Erythroblast (primary cell): ENCODE measurements at places on chromosomes 6 and 20.

DNA sequence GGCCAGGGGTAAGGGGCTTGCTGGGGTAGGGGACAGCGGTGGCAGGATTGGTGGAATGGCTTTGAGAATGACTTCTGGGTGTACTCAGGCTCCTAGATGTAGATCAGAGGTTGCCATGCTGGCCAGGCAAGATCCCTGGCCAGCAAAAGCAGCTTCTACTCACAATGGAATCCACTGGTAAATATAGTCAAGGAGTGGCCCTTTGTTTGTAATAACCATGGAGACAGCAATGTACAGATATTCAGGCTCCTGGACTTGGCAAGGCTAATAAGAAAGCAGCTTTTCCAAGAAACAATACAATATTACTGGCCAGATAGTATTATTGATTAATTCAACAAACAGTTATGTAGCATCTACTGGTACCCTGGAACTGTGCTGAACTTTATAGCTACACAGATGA is 37.9 kb downstream of the CDH26 start:
- DNase-seq, result no peak

GRCh38 chr20:25733903-25734302 is 37.2 kb upstream of the ZNF337 start:
- no peak for DNase-seq

GRCh38 chr6:150738092-150738629 is 127.3 kb upstream of the MTHFD1L start:
- no peak for DNase-seq

DNA sequence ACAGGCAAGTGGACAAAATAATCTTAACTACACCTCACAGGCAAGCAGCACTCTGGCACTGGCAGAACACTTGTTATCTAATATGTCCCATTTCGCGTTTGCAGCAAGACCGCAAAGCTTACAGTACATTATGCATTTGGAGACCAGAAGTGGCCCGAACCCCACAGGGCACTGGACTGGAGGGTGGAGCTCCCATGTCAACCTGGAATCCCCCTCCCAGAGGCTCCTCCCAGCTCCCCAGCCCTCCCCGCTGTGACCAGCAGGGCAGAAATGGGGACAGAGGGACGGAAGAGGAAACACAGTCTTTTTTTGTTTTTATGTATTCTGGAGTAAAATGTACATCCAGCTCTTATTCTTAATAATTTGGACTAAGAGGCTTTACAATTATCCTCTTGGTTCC is 263.7 kb downstream of the SMOC2 start:
- no peak for DNase-seq

DNA sequence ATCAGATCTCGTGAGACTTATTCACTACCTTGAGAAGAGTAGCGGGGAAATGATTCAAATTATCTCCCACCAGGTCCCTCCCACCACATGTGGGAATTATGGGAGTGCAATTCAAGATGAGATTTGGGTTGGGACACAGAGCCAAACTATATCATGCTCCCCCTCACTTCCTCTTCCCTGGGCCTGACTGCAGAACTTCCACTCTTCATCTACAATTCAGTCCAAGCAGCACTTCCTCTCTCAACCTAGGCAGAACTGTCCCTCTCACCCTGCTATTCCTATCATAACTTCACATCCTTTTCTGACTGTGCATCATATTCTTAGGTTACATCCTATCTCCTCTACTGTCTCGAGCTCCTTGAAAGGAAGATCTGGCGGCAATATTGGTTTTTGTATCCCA is 184.0 kb upstream of the HDDC2 start:
- DNase-seq, result no peak

GRCh38 chr6:166285233-166285632 is 23.0 kb downstream of the PRR18 start:
- no peak for DNase-seq

- no peak for DNase-seq
Observed at GRCh38 chr20:38132156-38132909, 32.7 kb downstream of the TGM2 start.

DNA sequence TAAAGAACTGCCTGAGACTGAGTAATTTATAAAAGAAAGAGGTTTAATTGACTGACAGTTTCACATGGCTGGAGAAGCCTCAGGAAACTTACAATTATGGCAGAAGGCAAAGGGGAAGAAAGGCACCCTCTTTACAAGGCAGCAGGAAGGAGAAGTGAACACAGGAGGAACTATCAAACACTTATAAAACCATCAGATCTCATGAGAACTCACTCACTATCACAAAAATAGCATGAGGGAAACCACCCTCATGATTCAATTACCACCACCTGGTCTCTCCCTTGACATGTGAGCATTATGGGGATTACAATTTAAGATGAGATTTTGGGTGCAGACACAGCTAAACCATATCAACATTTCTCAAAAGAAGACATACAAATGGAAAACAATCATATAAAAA is 266.3 kb downstream of the EPM2A start:
- DNase-seq, result no peak

DNA sequence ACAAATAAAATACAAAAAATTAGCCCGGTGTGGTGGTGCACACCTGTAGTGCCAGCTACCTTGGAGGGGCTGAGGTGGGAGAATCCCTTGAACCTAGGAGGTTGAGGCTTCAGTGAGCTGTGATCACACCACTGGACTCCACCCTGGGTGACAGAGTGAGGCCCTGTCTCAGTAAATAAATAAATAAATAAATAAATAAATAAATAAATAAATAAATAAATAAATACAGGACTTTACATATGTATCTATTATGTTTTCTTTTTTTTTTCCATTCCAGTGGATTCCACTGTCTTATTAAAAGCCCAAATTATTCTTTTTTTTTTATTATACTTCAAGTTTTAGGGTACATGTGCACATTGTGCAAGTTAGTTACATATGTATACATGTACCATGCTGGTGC is 41.1 kb upstream of the ENPP5 start:
- no peak for DNase-seq

DNA sequence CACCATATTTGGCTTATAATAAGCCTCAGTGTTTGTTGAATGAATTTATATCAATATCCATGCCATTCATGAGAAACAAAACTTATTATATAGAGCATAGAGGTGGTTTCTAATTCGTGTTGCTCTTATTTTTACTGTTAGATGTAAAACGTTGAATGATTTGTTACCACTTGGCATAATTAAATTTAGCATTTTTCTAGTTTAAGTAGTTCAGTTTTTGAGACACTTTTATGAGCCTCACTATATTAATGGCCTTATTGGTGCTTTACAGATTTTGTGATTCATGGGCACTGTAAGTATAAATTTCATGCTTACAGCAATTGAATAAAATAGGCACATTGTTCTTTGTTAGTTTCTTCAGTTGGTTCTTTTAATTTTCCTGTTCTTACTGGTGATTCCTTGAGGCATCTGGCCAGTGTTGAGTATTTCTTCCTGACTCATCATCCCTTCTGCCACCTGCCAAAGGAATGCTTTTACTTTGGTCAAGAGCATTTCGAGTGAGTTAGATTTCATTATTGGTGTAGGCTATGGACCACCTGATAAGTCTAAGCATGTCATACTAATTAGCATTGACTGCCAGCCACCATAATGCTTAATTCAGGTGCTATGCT is 34.8 kb downstream of the CDKAL1 start:
- no peak for DNase-seq

DNA sequence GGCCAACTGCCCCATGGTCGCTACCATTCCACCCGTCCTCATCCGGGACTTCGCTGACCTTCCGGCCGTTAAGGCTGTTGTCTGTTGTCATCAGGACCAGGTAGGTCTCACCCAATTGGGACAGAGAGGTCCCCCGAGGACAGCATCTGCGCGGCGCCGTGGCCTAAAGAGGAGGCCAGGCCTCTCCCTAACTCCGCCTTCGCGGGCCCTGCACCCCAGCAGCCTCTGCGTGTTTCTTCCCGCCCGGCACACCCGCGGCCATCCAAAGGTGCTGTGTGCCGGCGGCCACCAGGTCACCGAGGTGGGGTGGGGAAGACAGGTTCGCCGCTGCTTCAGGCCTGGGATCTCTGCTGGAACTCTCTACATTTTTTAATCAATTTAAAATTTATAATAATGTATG is 9.0 kb downstream of the OR2W1 start:
- no peak for DNase-seq

- DNase-seq, result no peak
Observed at GRCh38 chr20:34145280-34145819, 33.3 kb upstream of the EIF2S2 start.

DNA sequence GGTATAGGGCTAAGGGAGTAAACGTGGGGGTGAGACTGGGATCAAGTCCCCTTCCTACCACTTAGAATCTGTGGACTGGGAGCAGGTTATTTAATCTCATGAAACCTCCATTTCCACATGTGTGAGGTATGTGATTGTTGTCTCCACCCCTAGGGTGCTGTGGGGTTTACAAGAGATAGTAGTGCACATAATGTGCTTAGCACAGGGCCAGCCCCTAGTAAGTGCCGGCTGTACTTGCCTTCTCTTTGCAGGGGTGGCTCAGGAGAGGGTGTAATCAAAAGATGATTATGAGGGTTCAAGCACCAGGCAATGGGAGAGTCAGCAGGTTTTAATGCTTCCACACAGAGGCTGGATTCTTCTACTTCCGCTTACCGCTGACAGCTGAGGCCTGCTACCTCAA is 6.9 kb downstream of the NT5E start:
- no peak for DNase-seq

DNA sequence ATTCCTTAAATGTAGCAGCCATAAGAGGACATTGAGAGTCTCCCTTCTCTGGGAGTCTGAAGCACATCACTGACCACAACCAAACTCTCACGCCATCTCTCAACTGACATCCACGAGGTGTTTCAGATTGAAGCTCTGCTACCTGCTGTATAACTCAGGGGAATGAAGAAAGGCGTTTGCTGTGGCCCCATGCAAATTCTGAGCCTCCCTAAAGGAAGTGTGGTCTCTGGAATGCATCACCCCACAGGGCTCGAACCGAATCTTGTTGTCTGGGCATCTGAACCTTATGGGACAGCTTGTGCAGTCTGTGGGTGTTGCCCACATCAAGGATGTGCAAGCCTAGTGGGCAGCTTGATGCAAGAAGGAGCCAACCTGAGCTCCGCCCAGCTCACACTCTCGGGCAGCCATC is 10.9 kb downstream of the PMEPA1 start:
- no peak for DNase-seq

- DNase-seq, result no peak
Observed at GRCh38 chr6:116941727-116942126, 64.7 kb downstream of the RFX6 start.

DNA sequence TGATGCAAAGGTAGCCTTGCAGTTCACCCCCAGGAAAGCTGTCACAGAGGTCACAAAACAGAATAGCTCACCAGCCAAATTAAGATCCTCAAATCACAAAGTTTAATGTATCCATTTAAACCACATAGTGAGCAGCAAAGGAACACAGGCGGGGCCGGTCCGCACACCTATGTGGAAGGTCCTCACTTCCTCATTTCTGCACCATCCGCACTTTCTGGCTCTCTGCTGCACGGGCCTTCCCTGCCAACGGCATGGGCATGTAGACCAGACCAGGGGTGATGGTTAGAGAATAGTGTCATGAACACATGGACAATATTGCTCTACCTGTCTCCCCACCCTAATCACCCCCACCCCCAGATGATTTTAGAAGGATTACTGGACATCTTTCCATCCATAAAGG is 12.1 kb upstream of the TBXT start:
- no peak for DNase-seq

DNA sequence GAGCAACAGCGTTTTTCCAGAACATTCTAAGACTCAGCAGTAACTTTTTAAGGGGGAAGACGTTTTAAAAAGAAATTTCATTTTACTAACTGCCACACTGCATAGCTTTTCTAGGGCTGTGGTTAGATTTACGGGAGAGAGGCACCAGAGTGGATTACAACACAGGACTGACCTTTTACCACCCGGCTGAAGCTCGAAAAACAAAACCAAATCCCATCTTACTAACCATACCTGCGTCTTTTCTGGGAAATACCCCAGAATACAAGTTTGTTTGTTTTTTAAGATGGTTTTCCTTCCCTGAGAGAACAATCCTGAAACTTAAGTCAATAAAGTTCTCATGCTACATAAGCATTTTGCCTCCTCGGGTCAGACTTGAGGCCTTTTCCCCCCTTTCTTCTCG is 209.3 kb upstream of the SOX4 start:
- DNase-seq, result no peak

- DNase-seq, result no peak
Observed at GRCh38 chr20:41370176-41370575, 3.6 kb upstream of the EMILIN3 start.

- no peak for DNase-seq
Observed at GRCh38 chr6:108591040-108591816, 30.5 kb downstream of the FOXO3 start.

DNA sequence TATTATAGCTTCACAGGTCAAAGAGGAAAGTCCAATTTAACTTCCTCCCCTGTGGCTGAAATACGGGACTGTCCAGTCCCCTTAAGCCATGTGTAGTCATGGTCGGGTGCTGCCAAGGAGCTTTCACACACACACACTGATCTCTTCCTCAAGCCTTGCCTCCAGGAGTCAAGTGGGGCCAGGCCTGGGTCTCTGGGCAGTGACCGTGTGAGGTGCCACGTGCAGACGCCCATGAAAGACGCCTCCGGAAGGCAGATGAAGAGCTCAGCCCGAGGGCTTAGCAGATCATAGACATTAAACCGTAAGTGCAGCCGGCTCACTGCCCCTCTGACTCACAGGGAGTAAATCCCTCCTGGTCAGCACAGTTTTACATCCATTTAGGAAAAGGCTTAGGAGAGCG is 4.2 kb downstream of the GABRR2 start:
- no peak for DNase-seq

GRCh38 chr20:25196786-25197120 is 1.2 kb downstream of the ENTPD6 start:
- DNase-seq, result peak; percentile 29

DNA sequence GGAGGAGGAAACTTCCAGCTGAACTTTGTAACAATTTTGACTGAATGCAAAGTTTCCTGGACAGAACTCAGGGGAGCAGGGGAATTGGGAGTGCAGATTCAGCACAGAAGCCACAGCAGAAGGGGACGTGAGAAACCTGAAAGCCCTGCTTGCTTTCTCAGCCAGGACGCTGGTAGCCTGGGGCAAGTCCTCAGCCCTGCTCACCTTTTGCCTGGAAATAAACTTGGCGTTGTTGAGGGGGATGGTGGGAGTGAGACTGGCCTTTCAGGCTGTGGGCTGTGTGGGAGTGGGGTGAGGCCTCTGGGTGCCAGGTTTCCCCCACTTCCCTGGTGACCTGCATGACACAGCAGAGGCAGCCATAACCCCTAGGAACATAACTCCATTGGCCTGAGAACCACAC is 238.1 kb upstream of the HS3ST5 start:
- DNase-seq, result no peak

DNA sequence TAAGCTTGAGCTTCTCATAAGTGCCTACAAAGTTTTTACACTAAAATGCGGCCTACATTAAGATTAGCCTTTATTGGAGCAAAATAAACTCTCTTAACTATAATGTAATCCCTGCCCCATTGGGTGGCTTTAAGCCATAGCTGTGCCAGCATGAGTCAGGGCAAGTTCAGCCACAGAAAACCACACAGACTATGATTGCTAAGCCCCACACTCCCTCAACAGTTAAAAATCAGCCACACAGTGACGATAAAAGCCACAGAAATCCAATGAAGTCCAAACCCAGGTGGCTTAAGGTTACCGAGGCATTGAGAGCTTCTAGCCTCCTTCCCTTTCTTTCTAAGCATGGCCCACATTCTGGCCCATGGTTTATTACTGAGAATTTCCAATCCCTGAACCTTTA is 61.6 kb downstream of the GRM1 start:
- DNase-seq, result no peak
